ENCODE measurements at places on chromosomes 16 and 17.

DNA sequence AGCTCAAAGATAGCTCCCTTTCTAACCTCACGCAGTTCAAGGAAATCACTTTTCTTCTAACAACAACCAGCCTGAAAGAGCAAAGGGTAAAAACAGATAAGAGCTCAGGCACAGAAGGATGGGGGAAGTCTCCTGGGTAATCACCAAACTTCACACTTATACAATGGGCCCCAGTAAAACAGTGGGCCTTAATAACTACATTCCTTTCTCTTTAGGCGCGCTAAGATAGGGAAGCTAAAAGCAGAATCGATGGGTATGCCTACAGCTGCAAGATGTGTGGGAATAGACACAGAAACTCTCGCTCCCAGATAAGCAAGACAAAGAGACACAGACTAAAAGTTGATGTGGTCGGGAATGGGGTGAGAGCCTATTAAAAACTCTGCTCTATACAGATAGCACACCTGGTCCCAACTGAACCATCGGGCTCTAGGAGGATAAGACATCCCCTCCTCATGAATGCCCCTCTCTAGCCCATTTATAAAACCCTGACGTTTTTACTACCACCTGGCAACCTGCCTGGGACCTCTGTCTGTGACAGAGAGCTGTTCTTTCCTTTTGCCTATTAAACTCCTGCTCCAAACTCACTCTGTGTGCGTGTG is 826 bp downstream of the LYZL6 start:
- no peak for DNase-seq

GRCh38 chr17:42895185-42895555 is 5.4 kb upstream of the G6PC1 start:
- peak; percentile 70 for DNase-seq

GRCh38 chr17:74414510-74414909 is 17.4 kb upstream of the GPRC5C start:
- no peak for DNase-seq

- peak; percentile 36 for DNase-seq
Observed at GRCh38 chr17:8846768-8847211, 20.7 kb downstream of the PIK3R6 start.

DNA sequence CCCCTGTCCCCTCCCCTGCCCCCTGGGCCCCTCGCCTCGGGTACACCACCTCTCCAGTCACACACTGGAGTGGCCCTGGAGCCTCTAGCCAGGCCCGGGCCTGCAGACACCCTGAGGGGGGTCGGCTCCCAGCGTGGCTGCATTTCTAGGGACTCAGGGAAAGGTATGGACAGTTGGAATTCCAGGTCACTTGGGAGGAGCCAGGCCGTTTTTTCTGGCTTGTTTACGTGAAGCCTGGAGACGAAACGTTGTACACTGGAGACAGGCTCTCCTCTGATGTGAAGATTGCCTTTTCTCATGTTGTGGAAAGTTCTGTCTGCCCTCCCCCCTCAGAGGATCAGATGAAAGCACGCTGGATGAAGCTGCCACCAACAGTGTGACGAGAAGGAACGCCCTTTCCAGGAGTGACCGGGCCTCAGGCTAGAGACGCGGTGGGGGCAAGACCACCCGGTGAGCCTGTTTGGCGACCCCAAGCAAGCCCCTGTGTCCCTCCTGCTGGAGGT is 4.0 kb upstream of the PPP1R27 start:
- DNase-seq = no peak

- no peak for DNase-seq
Observed at GRCh38 chr17:64080174-64080618, 49.7 kb downstream of the ERN1 start.

DNA sequence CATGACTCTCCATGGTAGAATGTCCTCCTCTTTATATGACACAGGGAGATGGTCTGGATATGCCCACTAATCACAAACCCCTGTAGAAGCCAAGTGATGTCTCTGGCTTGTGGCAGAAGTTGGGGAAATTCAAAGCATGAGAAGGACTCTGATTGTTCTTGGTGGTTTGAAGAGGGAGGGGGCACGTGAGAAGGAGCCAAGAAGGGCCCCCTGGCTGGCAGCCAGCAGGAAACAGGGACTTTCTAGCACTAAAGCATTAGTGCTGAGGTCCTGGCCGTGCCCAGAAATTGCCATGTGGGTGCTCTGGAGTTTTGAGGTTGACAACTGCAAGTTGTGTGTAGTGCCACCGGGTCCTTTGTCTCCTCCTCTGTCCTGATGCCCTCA is 199.9 kb downstream of the LGALS9B start:
- DNase-seq = no peak

- DNase-seq = no peak
Observed at GRCh38 chr17:72039490-72039889, 81.3 kb upstream of the SOX9 start.

DNA sequence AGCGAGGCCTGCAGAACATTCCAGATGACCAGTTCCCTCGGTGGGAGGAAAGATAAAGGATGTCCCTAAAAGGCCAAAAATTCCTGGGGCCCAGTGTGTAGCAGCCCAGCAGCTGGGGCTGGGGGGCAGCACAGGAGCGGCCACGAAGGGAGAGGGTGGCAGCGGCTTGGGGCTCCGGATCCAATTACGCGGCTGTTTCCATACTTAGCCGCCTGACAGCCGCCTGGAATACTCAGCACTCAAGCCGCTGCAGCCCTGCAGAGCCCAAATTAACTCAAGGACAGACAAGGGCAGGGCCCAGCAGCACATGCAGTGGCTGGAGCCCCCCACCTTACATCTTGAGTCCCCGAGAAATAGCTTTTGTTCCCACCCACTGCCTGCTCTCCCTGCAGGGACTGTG is 1.3 kb downstream of the SRL start:
- DNase-seq = no peak

GRCh38 chr17:36008998-36009665 is 7.8 kb upstream of the CCL15 start:
- DNase-seq = no peak

- DNase-seq = no peak
Observed at GRCh38 chr16:72853575-72854266, 194.2 kb downstream of the ZFHX3 start.

DNA sequence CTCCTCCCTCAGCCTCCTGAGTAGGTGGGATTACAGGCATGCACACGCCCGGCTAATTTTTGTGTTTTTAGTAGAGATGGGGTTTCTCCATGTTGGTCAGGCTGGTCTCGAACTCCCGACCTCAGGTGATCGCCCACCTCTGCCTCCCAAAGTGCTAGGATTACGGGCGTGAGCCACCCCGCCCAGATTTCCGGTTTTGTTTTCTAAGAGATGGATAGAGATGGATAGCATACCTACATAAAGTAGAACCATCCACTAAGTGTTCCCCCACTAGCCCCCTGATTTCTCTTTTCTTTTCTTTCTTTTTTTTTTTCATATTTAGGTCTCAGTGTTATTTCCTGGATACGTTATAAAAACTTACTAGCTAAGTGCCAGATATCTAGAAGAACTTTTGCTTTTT is 2.0 kb downstream of the WSB1 start:
- no peak for DNase-seq

DNA sequence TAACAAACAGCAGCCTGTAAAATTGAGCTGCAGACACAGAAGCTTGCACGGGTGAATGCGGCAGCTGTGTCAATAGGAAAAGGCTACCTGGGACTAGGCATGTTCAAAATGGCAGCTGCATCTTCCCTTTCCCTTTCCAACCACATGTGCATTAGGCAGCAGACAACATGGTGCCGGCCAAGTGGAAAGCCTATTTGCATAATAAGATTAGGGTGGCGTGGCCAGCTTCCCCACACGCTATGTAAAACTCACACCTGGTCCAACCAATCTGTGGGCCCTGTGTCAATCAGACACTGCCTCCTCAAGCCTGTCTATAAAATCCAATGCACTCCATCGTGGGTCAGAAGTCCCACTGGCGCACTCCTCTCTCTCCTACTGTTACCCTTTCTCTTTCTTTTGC is 61.0 kb upstream of the RBBP6 start:
- no peak for DNase-seq

GRCh38 chr16:74322301-74322710 is 25.7 kb downstream of the PSMD7 start:
- no peak for DNase-seq

DNA sequence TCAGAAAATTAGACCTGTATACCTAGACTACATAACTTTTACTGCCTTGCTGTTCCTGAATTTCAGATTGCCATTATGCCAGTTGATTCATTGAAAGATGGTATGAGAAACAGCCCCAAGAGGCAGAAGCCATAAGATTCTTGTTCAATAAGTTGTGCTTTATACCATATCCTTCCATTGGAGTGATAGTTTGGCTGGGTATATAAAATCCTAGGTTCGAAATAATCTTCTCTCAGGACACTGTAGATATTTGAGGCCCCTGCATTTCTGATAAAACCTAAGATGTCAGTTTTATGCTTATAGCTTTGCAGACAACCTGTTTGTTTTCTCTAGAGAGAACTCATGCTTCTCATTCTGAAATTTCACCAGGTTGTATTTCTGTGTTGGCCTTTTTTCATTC is 9.6 kb upstream of the SDK2 start:
- DNase-seq = no peak

GRCh38 chr17:81057079-81057730 is 22.3 kb downstream of the BAIAP2 start:
- no peak for DNase-seq

DNA sequence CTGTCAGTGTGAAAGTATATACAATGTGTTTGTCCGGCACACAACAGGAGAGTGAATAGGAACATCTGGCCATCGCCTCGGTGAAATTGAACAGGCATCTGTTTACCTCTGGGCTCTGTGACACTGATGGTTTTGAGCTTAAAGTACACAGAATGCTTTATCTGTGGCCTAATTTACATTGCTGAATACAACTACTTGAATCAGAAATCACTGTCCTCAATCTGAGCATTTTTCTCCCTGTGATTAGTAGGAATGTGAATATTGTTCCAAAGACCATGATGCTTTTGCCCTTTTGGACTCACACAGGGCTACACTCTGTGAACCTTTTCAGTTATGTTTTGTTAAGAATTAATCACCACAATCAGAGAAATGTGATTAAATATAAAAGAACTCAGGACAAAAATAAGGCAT is 323.0 kb upstream of the TBX2 start:
- no peak for DNase-seq

GRCh38 chr16:81830845-81831540 is 51.9 kb downstream of the PLCG2 start:
- no peak for DNase-seq

DNA sequence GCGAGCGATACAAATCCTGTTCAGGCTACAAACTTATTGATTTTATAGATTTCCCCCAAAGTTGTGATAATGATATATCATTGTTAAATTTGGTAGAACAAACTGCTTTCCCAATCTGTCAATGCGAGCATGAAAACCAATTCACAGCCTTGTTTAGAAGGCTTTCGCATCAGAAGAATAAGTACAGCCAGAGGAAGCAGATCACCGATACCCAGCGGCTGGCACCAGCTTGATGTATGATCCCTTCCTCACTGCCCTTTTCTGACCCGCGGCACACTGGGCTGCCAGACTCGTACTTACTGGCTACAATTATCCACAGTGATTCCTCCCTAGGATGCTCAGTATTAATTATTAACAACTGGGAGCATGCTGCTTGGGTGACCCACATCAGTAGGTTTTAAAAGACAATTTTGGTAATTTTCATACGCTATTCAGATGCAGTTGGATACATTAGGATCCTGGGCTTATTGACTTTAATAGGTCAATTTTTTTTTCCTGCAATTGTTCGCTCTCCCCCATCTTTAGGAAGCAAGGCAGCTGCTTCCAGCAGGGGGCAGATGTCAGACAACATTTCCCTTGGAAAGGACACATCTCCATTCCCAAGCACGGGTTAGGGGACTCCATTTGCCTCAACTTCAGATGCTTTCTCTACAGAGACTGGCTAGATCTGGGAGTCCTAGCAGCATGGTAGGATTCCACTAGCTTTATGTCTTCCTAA is 582.7 kb upstream of the PSMD7 start:
- peak; percentile 18 for DNase-seq

DNA sequence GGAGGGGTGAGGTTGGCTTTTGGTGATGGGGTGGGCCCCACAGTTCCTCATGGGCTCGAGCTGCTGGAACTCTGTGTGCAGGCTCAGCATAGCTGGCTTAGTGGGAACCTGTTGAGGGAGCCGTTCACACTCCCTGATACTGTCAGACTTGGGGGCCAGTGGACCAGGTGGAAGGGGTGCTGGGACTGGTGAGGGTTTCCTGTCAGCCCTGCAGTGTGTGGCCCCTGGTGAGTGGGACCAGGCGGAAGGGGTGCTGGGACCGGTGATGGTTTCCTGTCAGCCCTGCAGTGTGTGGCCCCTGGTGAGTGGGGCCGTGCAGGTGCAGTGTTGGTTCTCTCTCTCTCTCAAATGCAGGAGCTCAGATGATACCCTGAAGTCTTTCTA is 45.1 kb upstream of the ZNF750 start:
- DNase-seq = no peak

- DNase-seq = no peak
Observed at GRCh38 chr16:85677383-85677967, 11.3 kb downstream of the GINS2 start.

GRCh38 chr16:86984343-86984742 is 332.8 kb downstream of the C16orf95 start:
- no peak for DNase-seq

GRCh38 chr16:17724242-17724898 is 253.6 kb upstream of the XYLT1 start:
- DNase-seq = peak; percentile 84

DNA sequence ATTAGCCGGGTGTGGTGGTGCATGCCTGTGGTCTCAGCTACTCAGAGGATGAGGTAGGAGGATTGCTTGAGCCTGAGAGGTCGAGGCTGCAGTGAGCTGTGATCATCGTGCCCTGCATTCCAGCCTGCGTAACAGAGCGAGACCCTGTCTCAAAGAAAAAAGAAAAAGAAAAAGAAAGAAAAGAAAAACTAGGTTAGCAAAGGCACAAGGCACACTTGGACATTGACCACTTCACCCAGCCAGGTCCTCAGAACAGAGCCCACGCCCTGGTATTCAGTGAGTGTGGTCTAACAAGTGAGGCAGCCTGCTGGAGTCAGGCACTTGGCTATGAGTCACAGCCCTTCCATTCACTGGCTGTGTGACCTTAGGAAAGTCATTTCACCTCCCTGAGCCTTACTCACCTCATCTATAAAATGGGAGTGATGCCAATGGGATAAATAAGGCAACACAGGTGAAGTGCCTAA is 10.4 kb downstream of the MILR1 start:
- peak; percentile 50 for DNase-seq

DNA sequence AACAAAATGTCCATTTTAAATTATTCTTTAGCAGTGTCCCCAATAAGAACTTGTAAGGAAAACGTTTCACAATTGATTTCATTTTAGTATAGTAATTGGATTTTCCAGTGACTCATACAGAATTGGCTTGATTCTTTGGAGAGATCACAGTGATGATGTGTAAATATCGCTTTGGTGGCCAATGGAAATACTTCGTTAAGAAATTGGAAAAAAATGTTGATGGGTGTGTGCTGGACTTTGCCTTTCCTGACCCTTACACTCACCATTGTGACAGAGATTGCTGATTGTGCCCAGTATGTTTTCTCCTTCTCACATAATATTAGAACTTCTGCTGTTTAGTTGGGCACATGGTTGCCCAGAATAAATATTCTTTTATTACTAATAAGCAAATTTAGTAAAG is 7.4 kb upstream of the EFCAB13 start:
- no peak for DNase-seq

GRCh38 chr17:45841883-45842525 is 2.7 kb upstream of the SPPL2C start:
- no peak for DNase-seq

All from fibroblast of skin of abdomen (primary cell).